ENCODE measurements at places on chromosomes 11 and 22. TPM values are rescaled to one million over a fixed set of nuclear protein-coding genes. Genes with fewer than 3 reads are reported as not detected.

GRCh38 chr11:73982595-73982989 is at the start of gene UCP2:
UCP2 (minus strand) TSS chr11:73982843; CDS start chr11:73978378, 4,465 bp downstream.
- peak; percentile 91 for DNase-seq

GRCh38 chr22:49497266-49497665 is 330.4 kb downstream of the BRD1 start:
- no peak for DNase-seq

DNA sequence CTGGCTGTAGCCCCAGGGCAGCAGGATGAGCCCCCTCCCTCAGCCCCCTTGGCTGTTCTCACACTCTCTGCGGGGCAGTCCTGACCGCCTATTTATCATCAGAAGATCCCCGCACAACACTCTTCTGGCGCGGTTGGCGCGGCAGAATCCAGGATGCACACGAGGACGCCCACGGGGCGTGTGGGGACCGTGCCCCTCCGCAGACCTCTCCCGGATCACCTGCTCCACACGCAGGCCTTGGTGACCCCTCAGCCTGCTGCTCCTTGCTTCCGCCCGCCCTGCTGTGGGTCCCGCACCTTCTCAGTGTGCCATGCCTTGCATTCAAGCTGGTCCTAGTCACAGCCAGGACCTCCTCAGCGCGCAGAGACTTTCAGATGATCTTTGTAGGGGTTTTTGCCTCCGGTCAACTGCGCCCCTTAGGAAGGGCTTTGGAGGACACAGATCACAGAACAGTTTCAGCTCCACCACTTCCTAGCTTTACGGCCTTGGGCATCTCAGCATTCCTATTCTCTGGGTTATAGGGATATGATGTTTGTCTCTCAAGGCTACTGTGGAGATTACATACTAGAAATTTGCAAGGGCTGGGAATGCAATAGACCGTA is 841 bp upstream of the TUB start:
- no peak for DNase-seq

MADD gene
- polyA plus RNA-seq: 51.9 TPM

DNA sequence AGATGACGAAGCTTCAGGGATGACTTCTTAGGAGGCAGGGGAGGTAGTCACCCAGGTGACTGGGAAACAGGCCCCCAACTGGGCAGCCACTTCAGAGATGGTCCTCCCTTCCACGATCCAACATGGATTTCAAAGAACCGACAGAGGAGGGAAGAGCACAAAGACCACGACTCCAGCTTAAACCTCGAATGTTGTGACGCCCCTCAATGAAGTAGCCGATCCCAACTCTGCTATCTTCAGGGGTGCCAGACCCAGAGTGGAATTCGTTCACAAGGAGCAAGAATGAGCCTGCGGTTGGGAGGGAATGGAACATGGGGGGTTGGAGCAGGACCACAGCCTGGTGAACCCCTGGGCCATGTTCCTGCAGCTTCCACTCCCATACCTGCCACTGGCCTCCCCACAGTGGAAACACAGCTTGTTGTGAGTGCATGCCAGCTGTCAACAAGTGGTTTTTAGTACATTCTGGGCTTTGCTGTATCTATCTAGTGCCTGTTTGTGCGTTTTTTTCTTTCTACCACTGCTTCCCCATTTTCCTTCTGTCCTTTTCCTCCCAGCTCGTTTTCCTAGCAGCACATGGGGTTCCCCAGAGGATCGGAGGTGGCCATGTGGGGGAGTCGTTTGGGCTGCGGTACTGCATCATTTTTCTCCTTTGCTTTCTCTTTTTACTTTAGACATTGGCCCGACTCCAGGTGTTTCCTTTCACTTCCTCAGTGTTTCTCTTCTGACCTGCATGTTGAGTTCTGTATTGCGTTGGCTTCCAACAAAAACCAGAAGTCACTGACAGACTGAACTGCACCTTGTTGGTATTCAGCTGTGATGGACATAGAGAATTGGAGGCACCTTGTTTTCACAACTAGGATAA is 65.8 kb downstream of the MORC2 start:
- no peak for DNase-seq

- DNase-seq: no peak
Measured at GRCh38 chr11:67592880-67593564, 9.4 kb downstream of the GSTP1 start.

- no peak for DNase-seq
Measured at GRCh38 chr11:22703040-22703439, 36.6 kb downstream of the GAS2 start.

DNA sequence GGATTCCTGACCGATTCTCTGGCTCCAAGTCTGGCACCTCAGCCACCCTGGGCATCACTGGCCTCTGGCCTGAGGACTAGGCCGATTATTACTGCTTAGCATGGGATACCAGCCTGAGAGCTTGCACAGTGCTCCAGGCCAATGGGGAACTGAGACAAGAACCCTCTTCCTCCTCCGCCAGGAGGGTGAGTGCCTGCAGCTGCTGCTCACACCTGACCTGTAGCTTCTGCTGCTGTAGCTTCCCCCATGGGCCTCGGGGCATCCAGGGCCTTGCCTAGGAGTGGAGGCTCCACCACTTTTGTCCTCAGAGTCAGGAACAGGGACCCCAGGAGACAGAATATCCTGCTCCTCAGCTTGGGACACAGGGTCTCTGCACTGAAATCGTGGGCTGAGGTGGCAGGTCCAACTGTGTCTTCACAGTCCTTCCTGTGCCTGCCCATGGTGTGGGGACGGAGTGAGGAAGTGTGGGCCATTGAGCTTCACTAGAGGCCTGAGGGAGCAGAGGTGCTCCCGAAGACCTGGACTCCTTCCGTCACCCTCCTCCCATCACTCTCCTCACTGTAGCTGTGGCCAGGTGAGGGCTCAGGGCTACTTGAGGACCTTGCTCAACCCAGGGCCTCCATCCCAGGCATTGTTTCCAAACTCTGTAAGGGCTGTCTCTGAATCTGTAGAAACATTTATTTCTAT is 103.8 kb downstream of the ZNF280B start:
- DNase-seq: no peak

P2RY2 gene
- 1.3 TPM for polyA plus RNA-seq

SUSD2 gene
- polyA plus RNA-seq: 19.5 TPM

- DNase-seq: no peak
Measured at GRCh38 chr11:36229091-36229705, 60.0 kb downstream of the COMMD9 start.

- DNase-seq: peak; percentile 4
Measured at GRCh38 chr11:66595245-66595904, 2.4 kb downstream of the CCS start.

- no peak for DNase-seq
Measured at GRCh38 chr11:122186439-122187080, 70.5 kb upstream of the BLID start.

GRCh38 chr11:84227970-84228665 is 942.0 kb upstream of the CCDC90B start:
- no peak for DNase-seq

GRCh38 chr11:114281388-114281956 is 14.7 kb upstream of the NNMT start:
- no peak for DNase-seq

DNA sequence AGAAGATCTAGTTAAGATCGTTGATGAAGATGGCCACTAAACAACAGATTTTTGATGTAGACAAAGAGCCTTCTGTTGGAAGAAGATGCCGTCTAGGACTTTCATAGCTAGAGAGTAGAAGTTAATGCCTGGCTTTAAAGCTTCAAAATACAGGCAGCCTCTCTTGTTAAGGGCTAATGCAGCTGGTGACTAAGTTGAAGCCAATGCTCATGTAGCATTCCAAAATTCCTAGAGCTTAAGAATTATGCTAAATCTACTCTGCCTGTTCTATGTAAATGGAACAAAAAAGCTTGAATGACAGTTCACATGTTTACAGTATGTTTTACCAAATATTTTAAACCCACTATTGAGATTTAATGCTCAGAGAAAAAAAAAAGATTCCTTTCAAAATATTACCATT is 492.6 kb downstream of the CNTN5 start:
- no peak for DNase-seq

NCF4 gene
- 4.0 TPM for polyA plus RNA-seq

GRCh38 chr22:44827666-44828190 is 75.4 kb downstream of the ARHGAP8 start:
- no peak for DNase-seq

DNA sequence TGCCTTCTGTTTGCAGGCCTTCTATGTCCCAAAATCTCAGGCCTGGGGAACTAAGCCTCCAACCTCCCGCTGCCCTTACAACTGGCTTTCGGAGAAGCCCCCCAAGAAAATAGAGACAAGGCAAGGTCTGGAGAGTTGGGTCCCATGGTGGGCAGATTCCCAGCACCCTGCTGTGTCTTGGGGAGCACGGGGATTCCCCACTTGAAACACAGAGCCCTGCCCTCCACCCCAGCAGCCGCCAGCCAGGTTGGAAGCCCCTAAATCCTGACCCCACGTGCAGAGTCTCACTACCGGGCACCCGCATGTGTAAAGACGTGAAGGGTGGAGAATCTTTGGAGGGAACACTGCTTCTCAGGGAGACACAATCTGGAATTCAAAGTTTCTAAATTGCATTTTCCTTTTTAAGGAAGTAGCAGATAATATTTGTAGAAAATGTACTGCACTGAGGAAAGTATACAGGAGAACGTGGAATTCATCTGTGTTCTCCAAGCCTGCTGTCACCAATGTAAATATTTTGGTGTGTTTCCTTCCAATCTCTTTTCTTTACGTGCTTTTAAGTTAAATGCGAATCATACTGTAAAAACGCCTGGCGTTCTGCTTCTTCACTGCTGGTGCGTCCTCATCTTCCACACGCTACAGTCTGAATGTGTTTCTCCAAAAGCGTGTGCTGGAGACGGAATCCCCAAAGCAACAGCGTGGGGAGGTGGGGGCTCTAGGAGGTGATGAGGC is 220.9 kb downstream of the BRD1 start:
- DNase-seq: no peak

ZNF215 gene
- polyA plus RNA-seq: 0.79 TPM

GRCh38 chr22:29580200-29580810 is 608 bp downstream of the NIPSNAP1 start:
- DNase-seq: no peak

POTEH gene
- not detected for polyA plus RNA-seq

MS4A12 gene
- not detected for polyA plus RNA-seq

DNA sequence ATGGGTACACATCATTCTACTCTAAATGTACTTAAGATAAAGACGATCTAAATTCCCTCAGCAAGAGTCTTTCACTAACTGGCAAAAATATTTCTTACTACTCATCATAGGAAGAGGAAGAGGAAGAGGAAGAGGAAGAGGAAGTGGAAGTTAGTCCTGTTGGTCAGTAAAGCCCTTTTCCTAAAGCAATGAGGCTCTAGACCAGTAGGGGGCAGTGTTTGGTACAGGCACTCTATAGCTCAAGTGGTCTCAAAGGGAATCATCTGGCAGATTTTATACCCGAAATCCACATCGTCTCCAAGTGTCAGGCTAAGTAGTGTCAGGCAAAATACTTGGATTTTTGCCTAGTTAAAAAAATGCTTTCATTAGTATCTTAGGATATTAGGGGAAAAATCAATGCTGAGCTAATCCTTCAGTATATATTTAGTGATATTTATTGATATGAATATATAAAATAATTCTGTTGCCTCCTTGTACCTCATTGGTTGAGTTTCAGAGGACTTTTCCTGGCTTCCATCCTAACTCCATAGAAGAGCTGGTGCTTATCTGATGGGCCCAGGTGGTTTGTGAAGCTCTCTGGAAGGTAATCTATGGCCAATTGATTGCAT is 7.7 kb downstream of the BLID start:
- no peak for DNase-seq

YPEL4 gene
- polyA plus RNA-seq: 5.9 TPM

YWHAH gene
- polyA plus RNA-seq: 111 TPM

DNA sequence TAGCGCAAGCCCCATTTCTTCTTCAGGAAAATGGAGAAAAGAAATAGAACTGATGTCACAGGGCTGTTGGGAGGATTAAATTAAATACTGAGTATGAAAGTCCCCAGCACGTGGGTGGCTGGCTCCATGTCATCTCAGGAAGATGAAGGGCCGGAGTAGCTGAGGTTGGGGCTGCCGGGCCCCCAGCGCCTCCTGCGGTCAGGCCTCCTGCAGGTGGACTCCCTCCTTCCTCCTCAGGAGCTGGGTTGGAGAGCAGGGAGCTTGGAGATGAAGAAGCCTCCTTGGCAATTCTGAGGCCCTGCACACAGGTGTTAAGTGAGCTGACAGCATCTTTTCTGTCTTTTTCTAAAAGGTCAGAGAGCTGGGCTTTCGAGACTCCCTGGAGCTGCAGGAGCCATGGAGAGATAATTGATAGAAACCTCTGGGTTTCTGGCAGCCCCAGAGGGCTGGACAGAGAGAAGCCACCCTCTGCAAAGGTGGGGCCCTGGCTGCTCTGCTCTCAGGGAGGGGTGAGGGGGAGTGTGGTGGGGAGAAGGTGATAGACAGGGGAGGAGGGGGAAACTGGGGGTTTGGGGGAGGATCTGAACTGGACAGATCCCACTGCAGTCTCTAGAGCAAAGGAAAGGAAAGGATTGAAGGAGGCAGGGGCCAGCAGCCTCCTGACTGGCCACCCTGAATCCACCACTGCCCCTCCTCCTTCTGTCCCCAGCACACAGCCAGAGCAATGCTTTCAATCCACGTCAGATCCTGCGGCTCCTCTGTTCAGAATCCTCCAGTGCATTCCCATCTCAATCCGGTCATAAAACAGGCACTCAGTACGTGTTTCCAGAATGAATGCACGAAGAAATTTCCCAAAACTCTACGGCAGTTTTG is 210.8 kb downstream of the CEP164 start:
- DNase-seq: peak; percentile 37

- DNase-seq: no peak
Measured at GRCh38 chr11:121544956-121545355, 92.2 kb upstream of the SORL1-AS1 start.
